ENCODE measurements at places on chromosomes 1 and 21. TPM values are rescaled to one million over a fixed set of nuclear protein-coding genes. Genes with fewer than 3 reads are reported as not detected.

Gene ENTREP3
- 5.5 TPM for total RNA-seq

Gene DMRTA2
- 0.09 TPM for total RNA-seq

Gene IL19
- not detected for total RNA-seq

Gene RNU1-1
- total RNA-seq, result 3,030 TPM

Gene C1orf52
- 10.7 TPM for total RNA-seq

Gene RAB3B
- 7.0 TPM for total RNA-seq

Gene TSACC
- total RNA-seq, result not detected
